Foreskin keratinocyte (primary cell): ENCODE measurements at places on chromosomes 3 and 15.

DNA sequence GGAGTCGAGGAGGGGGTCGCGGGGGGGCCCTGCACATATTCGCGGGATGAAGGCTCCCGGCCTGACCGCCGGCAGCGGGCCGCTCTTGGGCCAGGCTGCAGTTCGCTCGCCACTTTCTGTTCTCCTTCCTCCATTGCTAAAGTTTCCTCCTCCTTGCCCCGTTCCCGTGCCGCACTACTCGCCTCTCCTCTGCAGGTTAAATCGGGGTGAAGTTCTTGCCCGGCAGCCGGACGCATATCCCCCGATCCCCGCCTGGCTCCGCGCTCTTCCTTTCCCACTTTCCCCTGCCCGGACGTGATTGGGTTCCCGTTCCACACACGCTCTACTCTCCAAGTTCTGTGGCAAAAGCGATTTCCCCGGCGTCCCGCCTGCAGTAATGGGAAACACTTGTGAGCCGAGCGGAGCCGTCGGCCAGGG is 556 bp downstream of the CRYBG3 start:
- no peak for DNase-seq

DNA sequence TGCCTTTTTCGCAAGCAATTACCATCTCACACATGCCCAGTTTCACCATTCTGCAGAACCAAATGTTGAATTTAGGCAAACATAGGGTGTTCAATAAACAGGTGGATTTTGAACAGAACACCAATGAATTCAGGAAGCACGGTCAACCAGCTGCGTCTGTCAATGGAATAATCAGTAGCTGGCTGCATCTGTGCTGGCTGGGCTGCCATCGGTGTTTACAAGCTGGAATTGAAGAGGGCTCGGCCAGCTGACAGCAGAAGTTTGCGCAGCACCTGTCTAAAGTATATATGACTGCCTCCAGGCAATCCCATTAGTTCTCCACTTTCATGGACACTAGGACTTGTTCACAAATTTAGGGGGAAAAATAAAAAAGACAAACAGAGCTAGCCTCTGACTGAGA is 996.4 kb upstream of the CFAP20DC start:
- DNase-seq: no peak

DNA sequence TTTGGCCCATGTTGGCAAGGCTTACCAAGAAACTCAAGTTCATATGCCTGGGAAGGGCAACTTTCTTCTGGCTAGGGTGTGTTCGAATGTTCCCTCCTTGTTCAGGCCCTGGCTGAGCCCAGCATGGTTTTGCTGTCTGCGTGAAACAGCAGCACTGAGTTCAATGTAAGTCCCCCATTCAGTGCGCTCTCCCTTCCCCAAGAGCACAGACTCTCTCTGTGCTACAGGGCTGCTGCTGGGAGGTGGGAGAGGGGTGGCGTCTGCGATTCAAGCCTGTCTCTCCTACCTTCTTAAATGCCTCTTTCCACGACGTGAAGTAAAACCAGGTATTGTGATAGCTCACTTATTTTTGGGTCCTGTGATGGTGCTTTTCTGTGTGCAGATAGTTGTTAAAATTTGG is 289.3 kb upstream of the GOLIM4 start:
- no peak for DNase-seq

- DNase-seq: no peak
These were observed 39.8 kb downstream of the LRRC49 start for GRCh38 chr15:70932397-70932796.

DNA sequence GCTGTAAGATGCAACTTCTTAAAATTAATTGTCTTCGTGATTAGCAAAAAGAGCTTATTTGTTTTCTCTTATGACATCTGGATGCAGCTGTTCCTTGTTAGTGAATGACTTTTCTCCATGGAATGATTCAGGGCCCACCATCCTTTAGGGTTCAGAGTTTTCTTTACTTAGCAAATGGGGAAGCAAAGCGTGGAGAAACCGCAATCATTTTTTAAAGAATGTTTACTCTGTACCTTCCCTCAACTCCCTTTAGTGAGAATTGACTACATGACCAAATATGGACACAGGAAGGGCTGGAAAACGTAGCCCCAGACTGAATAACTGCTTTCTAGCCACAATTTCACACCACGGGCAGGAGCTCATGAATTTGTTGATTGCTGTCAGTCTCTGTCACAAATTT is 130.1 kb downstream of the EDEM1 start:
- no peak for DNase-seq
